Upper lobe of left lung (tissue), 6 donors: ENCODE measurements at places on chromosomes 1 and 21. TPM values are rescaled to one million over a fixed set of nuclear protein-coding genes. Genes with fewer than 3 reads are reported as not detected.

MATN1 gene
- not detected for total RNA-seq

GRCh38 chr1:77064246-77064645 lies 155.0 kb downstream of the PIGK start:
- DNase-seq, result no peak

NT5C1A gene
- total RNA-seq, result not detected

- DNase-seq, result peak; percentile 63
Measured at GRCh38 chr21:33059380-33059841, 10.5 kb upstream of the OLIG1 start.

DNA sequence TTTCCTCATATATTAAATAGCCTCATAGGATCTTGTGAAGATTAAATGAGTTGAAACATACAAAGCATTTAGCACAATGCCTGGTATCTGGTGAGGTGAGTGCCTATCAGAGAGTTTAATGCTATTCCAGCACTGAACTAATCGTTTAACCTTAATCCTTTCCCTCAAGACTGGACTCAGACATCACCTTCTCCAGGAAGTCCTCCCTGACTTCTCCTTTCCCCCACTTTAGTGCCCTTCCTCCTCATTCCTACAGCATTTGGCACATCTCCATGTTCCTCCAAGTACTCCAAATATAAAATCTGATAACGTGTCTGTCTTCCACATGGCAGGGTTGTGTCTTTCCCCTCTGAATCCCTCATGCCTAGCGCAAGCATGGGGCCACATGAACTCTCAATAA lies 59.8 kb downstream of the ZSCAN20 start:
- DNase-seq, result no peak

FMO5 gene
- 84.1 TPM for total RNA-seq

CAMK2N1 gene
- total RNA-seq, result 27.2 TPM

DNA sequence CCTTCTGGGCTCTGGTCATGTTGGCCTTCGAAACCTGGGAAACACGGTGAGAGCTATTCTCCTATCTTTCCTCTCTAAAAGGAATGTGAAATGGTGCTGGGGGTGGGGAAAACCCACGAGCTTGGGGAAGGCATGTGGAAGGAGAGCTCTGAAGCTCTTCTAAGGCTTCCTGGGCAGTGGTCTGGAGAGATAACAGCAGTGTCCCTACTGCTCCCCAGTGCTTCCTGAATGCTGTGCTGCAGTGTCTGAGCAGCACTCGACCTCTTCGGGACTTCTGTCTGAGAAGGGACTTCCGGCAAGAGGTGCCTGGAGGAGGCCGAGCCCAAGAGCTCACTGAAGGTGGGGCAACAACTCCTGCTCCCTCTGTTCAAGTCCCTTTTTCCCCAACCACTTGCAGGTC lies 2.8 kb downstream of the USP21 start:
- DNase-seq, result no peak

SHISAL2A gene
- 0.24 TPM for total RNA-seq

GRCh38 chr1:229537894-229538293 lies 20.6 kb downstream of the ABCB10 start:
- no peak for DNase-seq

DNA sequence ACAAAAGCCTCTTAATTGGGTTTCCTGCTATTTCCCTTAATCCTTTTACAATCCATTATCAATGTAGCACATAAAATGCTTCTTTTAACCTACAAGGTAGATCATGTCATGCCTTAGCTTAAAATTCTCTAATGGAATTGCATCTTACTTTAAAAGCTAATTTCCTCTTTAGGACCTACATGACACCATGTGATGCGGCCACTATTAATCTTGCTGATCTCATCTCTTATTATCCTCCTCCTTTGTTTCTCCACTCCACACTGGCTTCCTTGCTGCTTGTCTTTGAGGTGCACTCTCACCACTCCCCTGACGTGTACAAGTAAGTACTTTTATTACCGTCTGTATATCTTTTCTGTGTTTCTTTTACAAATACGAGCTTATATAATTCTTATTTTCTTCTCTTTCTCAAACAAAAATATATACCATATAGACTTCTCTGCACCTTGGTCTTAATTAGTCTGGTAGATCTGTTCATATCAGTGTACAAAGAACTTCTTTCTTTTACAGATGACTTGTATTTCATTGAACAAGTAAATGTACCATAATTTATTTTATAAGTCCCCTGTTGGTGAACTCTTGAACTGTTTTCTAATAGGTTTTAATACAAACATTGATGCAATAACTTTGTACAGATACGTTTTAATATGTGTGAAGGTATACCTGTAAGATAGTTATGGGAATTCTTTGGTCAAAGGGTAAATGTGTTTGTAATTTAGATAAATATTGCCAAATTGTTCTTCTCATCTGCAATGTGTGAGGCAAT lies 28.2 kb downstream of the GPR88 start:
- DNase-seq, result no peak

DNA sequence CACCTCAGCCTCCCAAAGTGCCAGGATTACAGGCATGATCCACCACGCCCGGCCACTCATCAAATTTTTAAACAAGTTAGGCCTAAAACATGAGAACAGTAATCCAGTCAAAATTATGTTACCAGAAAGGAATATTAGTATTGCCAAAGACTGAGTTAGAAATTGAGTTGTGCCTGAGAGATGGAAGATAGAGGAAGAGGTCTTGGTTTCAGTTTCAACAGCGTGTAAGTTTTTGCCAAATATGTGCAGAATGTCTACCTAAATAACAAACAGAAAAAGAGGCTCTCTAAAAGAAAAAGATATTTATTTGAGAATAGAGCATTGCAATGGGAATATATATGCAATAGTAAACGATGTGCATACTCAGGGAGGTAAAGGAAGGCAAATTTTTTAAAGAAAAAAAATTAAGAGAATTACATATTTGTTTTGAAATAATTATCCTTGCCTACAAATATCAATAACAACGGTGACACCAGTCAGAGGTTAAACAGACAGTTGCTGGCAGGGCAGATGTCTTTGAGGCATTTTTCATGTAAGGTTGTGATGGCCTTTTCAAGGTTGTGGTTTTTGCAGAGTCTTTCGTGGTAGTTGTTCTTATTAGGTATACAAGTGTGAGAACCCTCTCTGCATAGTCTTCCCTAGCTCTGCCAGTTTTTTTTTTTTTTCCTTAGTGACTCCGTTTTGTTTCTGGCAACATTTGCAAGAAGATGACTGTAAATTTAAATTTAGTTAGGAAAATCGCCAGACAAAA lies 2.2 kb upstream of the CD1B start:
- DNase-seq, result no peak

- no peak for DNase-seq
Measured at GRCh38 chr1:108653431-108654105, 7.3 kb downstream of the HENMT1 start.

- DNase-seq, result no peak
Measured at GRCh38 chr1:7726623-7727022, 44.5 kb upstream of the VAMP3 start.

TDRD5 gene
- total RNA-seq, result 0.30 TPM

IFI44L gene
- total RNA-seq, result 20.4 TPM

- DNase-seq, result no peak
Measured at GRCh38 chr1:85245891-85246290, 13.6 kb downstream of the C1orf52 start.

DNA sequence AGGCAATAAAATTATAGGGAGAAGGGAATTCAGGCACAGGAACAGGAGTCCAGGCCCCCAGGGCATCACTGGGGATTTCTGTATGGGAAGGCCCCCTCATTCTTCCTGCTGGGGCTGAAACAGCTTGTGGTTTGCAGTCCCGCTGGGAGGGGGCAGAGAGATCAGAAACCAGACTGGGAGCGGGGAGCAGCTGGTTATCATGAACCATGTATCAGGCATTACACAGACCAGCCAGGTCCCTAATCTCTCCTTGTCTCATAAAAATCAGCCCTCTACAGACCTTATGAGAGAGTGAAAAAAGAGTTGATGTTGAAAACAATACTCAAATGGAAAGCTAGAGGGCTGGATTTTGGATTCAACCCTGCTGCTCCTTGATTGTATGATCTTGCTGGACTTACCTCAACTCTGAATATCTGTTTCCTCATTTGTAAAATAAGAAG lies 93.4 kb upstream of the F3 start:
- DNase-seq, result no peak

DNA sequence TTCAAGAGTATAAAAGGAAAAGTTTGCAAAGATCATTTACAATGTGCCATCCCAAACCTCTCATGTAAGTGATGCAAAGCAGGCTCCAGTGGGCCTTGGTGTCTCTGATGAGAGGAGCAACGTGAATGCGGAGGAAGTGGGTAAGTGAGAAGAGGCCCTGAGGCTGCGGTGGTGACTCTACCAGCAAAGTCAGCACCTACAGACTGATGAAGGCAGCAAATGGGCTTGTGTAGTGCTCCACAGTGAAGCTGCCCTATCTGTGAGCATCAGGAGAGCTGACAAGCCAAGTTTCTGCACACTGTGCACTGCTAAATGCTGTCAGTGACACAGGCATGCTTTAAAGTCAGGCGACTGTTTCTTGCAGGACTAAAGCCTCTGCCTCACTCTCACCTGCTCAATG lies 15.6 kb upstream of the RAP1A start:
- no peak for DNase-seq

DNA sequence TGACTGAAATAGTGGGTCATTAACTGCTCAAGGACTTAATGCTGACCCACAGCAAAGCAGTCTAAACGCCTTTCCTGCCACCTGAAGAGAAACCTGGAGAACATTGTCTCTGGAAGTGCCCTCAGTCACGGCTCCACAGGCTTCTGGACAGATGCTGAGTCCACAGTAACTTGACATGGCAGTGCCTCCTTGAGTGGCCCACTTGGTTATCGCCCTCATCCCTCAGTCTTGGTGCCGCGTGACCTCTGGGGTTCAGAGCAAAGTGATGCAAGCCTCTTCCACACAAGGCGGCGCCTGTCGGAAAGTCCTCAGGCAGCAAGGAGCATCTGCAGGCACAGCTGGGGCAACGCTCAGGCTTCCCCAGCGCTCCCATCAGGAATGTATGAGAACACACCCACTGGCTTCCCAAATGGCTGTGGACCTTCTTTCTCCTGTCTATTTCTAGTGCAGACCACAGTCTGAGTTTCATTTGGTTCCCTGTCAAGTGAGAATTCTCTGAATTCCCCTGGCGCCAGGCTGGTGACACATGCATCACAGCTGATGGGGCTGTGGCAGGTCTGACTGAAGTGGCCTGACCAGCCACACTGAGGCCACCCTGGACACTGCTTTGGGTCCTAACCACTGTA lies 13.0 kb upstream of the ANGPTL7 start:
- DNase-seq, result no peak

CORT gene
- not detected for total RNA-seq

SHC1 gene
- 60.5 TPM for total RNA-seq
